A549 treated with AZD2906 at 1 μM for 4 hours (cell line): ENCODE measurements at places on chromosomes 2 and 18. TPM values are rescaled to one million over a fixed set of nuclear protein-coding genes. Genes with fewer than 3 reads are reported as not detected.

The AUP1 gene
- 185 to 250 TPM (median 238 TPM) in 5 replicates for total RNA-seq

The CRYBA2 gene
- 0.10 to 0.25 TPM in 2 of 5 replicates, not detected in the others for total RNA-seq

The C2orf66 gene
- 0.03 to 0.09 TPM (median 0.08 TPM) in 5 replicates for total RNA-seq

The TUBA3E gene
- total RNA-seq, result 5.2 to 8.8 TPM (median 6.9 TPM) in 5 replicates

The IKZF2 gene
- 0.14 to 0.33 TPM (median 0.29 TPM) in 5 replicates for total RNA-seq

The SMYD5 gene
- total RNA-seq, result 49.3 to 56.8 TPM (median 54.0 TPM) in 5 replicates

The POMC gene
- total RNA-seq, result 0.06 TPM in 1 of 5 replicates, not detected in the others

The AP1S3 gene
- total RNA-seq, result 27.8 to 48.2 TPM (median 28.4 TPM) in 5 replicates

The MYOM1 gene
- 0.10 to 0.32 TPM (median 0.13 TPM) in 5 replicates for total RNA-seq

The EPB41L3 gene
- total RNA-seq, result 0.02 to 0.43 TPM (median 0.17 TPM) in 5 replicates

The CNTNAP5 gene
- total RNA-seq, result not detected in 5 replicates

The BCS1L gene
- 42.2 to 52.1 TPM (median 47.6 TPM) in 5 replicates for total RNA-seq

The GCG gene
- total RNA-seq, result 0.05 TPM in 1 of 5 replicates, not detected in the others

The STON1 gene
- 0.28 to 0.42 TPM (median 0.39 TPM) in 5 replicates for total RNA-seq

The PLA2R1 gene
- total RNA-seq, result 1.7 to 2.8 TPM (median 2.3 TPM) in 5 replicates

The PSMA8 gene
- not detected in 5 replicates for total RNA-seq

The ERFE gene
- 5.8 to 8.7 TPM (median 7.8 TPM) in 5 replicates for total RNA-seq

The LRATD1 gene
- total RNA-seq, result 0.09 to 0.17 TPM (median 0.14 TPM) in 5 replicates
